ENCODE measurements at places on chromosomes 5 and 9. TPM values are rescaled to one million over a fixed set of nuclear protein-coding genes. Genes with fewer than 3 reads are reported as not detected.
A peak's percentile ranks its signal among the peaks of the same experiment; 100 is the strongest.

DNA sequence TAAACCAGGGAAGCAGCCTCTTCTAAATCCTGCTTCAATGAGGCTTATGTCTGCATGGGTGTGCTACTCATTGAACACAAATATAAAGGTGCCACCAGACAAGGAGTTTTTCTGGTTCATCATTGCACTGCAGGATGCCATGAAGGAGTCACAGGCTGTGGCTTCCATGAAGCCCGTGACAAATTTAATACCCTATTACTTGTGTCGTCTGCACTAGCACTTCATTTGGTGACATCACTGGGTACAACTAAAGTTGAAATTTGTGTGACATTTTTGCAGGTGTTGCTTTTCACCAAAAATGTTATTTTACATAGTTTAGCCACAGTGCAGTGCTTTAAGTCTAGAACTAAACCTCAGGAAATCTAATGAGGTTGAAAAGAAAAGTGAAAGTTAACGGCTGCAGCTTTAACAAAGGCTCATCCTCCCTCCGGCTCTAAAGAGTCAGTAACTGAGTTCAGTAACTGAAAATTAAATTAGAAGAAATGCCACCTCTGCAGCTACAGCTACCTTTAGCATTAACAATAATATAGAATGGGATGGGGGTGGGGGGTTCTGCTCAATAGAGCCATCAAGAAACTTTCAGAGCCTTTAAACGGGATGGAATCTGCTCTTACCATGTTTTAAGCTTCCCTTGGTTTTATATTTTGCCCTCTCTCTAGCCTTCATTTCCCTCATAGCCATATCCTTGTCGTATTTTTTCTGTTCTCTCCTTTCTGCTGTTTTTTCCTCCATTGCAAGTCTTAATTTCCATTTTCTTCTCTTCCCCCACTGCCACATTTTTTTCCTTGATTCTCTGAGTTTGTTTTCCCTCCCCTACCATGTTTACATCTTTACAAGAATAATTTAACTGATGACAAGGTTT lies 233.8 kb upstream of the TMEM161B start:
- H3K27ac ChIP-seq, result peak overlapping the region; percentile 91
- peaks cover 19% of the 10 kb centered on the region for H3K4me1 ChIP-seq
- peaks cover 6% of the 10 kb centered on the region for H3K27me3 ChIP-seq

DNA sequence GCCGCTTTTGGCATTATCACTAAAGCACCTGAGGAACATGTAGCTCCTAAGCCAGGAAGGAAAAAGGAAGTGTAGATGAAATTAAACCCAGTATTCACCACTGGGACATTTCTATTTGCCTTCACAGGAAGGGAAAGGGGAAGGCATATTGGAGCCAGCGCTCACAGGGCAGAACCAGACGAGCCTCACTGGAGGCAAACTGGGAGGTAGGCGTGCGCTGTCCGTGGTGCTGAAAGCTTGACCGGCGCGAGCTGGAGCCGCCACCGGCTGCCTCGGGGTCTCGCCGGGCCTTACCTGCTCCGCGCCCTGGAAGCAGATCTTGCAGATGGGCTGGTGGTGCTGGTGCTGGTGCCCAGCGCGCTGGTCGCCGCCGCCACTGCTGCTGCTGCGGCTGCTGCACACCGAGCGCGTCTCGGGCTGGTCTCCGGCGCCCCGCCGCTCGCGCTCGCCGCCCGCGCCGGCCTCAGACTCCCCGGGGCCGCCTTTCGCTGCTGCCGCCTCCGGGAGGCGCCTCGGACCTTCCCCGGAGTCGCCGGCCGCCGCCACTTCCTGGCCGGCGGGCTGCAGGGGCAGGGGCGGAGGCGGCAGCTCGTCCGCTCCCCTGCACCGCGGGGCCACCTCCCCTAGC lies 732 bp downstream of the MARCHF11 start:
- H3K27ac ChIP-seq, result peak overlapping the region; percentile 55
- peaks cover 7% of the 10 kb centered on the region for H3K36me3 ChIP-seq
- DNase-seq, result peak; percentile 49
- no peak overlapping the region for H3K4me3 ChIP-seq
- H3K27me3 ChIP-seq, result peaks cover 34% of the 10 kb centered on the region

- no peak overlapping the region for H3K27ac ChIP-seq
- H3K4me1 ChIP-seq, result no peaks in the 10 kb centered on the region
- no peak overlapping the region for H3K4me3 ChIP-seq
- DNase-seq, result no peak
- H3K27me3 ChIP-seq, result peaks cover 43% of the 10 kb centered on the region
- H3K36me3 ChIP-seq, result no peaks in the 10 kb centered on the region
These were observed 2.8 kb downstream of the ZNF608 start for GRCh38 chr5:124743602-124744169.

DNA sequence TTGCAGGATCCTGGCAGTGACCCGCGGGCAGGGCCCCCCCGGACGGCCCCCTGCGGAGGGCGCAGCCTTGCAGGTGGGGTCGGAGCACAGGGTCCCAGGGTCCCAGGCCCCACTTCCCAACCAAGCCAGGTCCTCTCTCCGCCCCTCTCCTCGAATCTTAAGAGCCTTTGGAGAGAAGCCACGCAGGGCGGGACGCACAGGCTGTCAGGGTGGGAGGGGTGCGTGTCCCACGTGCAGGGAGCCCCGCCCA lies 18.4 kb upstream of the EGFL7 start:
- no peak for DNase-seq
- no peak overlapping the region for H3K4me3 ChIP-seq
- peaks cover 34% of the 10 kb centered on the region for H3K27me3 ChIP-seq
- H3K27ac ChIP-seq, result no peak overlapping the region
- H3K36me3 ChIP-seq, result no peaks in the 10 kb centered on the region

DNA sequence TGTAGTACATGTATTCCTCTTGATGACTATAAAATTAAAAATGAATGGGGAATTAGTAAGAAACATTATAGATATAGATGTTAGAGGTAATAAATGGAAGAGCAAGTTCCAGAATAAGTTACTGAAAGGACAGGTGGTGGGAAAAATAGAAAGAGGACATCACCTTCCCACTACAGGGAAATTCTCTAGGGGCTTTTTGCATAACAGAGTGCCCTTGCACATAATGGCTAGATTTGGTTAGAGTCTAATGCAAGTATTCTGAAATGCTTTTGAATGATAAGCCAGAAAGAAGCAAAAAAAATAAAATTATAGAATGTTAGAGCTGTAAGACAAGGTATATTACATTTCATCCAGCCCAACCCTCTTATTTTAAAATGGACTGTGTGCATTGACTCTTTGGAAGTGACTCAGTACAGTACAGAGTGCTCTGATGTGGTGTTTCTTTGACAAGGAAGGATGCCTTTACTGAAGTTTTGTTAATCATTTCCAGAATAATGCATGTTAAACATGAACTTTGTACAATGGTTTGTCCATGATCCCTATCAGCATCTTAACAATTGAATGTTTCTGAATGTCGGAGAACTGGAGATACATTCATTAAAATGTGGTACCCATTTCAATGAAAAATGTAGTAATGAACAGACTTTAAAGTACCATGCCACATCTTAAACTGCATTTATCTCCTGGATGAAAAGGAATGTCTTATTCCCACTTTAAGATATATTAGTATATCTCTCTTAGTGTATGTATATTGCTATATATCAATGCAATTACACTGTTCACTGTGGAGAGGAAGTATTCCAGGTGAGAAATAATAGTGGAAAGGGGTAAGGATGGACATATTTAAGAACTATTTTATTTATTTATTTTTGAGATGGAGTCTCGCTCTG lies 391.1 kb downstream of the ADGRV1 start:
- no peaks in the 10 kb centered on the region for H3K36me3 ChIP-seq
- no peak overlapping the region for H3K4me3 ChIP-seq
- no peaks in the 10 kb centered on the region for H3K4me1 ChIP-seq
- H3K27me3 ChIP-seq, result peaks cover 22% of the 10 kb centered on the region

- H3K27ac ChIP-seq, result no peak overlapping the region
- no peak for DNase-seq
- H3K27me3 ChIP-seq, result peaks cover 42% of the 10 kb centered on the region
- H3K4me1 ChIP-seq, result peaks cover 2% of the 10 kb centered on the region
These were observed 1.0 kb upstream of the RXRA start for GRCh38 chr9:134325096-134325812.

SPATA31E1 gene
- total RNA-seq, result not detected

- H3K27me3 ChIP-seq, result no peaks in the 10 kb centered on the region
- H3K27ac ChIP-seq, result no peak overlapping the region
- H3K36me3 ChIP-seq, result no peaks in the 10 kb centered on the region
- H3K4me1 ChIP-seq, result no peaks in the 10 kb centered on the region
These were observed 175.1 kb downstream of the CCDC192 start for GRCh38 chr5:127878174-127878750.

DNA sequence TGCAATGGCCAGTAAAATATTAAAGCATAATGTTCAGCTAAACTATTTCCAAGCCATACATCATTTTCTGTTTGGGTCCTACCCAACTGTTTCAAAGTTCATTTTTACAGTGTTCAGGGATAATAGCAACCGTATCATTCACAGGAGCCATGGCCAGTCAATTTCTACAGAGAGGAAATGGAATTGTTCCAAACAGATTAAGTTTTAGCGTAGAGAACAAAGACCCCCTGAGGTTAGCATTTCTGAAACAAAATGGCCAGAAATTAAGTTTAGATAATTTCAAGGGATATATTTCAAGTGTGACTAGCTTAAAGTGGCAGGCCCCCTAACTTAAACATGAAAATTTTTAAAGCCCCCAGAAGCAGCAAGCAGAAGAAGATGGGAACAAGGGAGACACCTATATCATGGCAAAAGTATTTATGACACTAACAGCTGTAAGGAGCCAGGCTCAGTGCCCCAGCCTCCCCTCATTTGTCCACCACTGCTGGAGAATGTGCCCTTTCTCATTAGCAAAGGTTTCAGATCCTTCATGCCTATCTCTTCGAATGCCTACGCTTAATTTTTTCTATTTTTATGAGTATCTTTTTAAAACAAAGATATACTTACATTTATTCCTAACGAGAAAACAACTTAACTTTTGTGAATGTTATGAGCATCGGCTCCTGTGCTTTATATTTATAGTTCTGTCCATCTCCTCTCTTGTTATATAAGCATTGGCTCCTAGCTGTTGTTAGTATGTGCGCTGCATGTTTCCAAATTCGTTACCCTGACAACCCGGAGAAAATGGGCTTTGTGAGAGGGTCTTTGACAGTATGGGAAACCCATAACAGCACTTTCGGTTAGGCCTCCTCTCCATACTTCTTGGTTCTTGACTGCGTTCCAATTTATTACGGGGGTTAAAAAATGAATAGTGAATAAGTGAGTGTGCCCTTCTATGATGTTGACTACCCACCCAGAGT lies 116.3 kb downstream of the MED27 start:
- no peak overlapping the region for H3K27ac ChIP-seq
- no peak for DNase-seq
- H3K27me3 ChIP-seq, result no peaks in the 10 kb centered on the region
- no peak overlapping the region for H3K4me3 ChIP-seq
- peaks cover 7% of the 10 kb centered on the region for H3K36me3 ChIP-seq

DNA sequence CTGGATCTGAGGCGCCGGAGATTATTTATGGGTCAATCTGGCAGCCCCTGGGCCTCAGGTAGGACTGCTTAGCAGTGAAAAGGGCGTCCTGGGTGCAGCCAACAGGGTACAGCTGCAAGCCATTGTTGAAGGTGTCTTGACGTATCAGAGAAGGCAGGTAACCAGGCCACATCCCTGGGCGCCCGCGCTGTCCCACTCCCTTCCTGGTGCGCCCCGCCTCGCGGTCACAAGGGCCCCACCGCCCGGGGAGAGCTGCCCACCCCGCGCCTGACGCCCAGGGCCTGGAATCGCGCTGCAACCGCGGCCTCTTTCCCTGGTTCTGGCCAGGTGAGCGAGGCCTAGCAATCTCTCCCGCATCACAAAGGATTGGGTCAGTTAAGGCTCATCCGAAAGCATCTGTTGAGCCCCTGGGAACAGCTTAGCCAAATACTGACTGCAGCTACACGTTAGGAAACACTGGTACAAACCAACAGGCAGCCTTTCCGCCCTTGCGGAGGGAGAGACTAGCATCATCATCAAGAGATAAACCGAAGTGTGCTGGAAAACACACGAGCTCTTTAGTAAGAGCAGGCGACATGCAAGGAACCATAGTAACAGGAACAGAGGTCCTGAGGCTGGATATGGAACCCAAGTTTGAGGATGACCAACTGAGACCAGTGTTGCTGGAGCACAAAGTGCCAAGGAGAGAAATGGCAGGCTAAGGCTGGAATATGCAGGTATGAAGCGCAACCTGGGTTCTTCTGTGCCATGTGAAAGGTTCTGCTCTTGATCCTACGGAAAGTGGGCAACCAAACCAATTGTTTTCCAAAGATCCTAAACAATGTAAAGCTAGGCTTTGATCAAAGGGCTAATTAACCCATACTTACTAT lies 3.6 kb downstream of the RPS23 start:
- DNase-seq, result no peak
- H3K4me1 ChIP-seq, result peaks cover 37% of the 10 kb centered on the region
- no peak overlapping the region for H3K27ac ChIP-seq
- H3K4me3 ChIP-seq, result no peak overlapping the region

DNA sequence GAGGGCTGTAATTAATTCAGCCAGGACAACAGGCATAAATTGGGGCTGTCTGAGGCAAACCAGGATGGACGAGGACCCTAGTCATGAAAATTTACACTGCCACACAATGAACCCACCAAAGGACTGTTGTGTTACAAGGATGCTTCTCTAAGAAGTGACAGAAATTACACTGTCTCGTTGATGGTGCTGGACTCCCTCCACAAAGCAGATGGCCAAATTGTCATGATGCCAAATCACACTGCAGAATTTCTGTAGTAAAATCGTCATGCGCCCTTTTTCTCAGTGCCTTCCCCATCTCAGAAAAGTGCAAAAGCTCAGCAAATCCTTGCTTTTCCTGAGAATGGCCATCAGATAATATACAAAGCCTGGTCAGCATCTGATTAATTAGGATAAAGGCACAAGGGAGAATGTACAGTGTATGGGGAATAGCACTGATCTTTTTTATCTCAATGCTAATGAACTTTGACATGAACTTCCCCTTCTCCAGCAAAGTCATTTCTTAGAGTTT lies 545.8 kb downstream of the CSNK1G3 start:
- no peak for DNase-seq
- no peak overlapping the region for H3K27ac ChIP-seq
- no peaks in the 10 kb centered on the region for H3K4me1 ChIP-seq
- H3K27me3 ChIP-seq, result no peaks in the 10 kb centered on the region
- H3K36me3 ChIP-seq, result no peaks in the 10 kb centered on the region

DNA sequence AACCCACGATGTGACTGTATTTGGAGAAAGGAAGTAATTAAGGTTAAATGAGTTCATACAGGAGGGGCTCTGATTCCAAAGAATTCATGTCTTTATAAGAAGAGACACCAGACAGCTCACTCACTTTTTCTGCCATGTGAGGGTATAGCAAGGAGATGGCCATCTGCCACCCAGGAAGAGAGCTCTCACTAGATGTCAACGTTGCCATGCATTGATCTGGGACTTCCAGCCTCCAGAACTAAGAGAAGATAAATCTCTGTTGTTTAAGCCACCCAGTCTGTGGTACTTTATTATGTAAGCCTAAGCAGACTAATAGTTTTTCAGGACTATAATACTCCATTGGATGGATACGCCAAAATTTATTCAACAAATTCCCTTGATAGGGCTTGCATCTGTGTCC lies 89.8 kb upstream of the RAD23B start:
- H3K36me3 ChIP-seq, result no peaks in the 10 kb centered on the region
- no peaks in the 10 kb centered on the region for H3K4me1 ChIP-seq
